ENCODE measurements at places on chromosomes 3 and 15.

DNA sequence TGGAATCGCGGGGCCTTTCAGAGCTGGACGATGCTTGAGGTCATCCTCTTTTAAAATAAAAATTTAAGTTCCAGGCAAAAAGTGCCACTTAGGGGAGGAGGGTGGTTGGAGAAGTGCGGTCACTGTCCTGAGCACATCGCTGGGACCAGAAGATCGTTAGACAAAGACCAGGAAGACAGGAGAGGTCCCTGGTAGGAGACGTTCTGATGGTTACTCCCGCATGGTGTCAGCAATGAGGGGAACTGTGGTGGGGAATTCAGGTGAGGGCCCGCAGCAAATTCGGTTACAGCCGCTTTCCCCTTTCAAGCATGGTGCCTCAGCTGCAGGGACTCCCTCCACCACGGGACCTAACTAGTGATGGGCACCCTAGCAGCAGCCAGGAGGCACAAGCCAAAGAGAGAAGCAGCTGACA is 1.0 kb upstream of the ISY1 start:
- DNase-seq, result no peak

- DNase-seq, result no peak
Measured at GRCh38 chr15:48442011-48442410, 110.8 kb downstream of the DUT start.

GRCh38 chr3:27641271-27641800 is 80.8 kb downstream of the EOMES start:
- no peak for DNase-seq

- DNase-seq, result no peak
Measured at GRCh38 chr15:58585693-58586443, 154.1 kb downstream of the LIPC start.

DNA sequence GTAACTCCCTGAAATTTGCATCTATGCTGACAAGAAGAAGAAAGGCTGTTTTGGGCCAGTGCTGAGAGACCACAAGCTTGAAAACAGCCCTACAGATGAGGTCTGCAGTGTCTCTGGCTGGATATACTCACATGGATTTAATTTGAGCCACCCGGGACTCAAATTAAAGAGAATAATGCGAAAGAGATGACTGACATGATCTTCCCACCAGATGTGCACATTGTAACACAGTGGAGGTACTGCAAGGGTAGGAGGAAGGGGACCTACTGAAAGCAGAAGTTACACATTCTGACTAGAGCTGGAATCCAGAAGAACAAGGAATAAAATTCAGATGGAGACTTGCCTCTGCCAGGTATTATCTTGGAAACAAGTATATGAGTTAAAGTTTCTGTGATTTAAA is 728.3 kb upstream of the SGO1 start:
- no peak for DNase-seq

DNA sequence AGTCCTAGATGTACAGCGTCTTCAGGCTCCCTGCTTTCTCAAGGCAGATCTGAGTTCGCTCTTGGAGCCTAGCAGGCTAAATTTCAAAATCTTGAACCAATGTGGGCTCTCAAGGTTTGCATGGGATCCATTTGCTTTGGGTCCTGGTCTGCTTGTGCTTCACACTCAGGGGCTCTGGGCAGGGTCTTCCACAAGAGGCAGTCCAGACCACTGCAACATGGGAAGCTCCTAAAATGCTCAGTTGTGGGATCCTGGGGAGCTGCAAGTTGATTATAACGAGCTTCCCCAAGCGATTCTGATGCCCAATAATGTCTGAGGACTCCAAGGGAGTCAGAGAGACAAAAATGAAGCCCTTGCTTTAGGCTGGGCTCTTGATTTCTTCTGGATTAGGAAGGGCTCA is 6.7 kb downstream of the NUTM1 start:
- DNase-seq, result no peak

GRCh38 chr3:176920766-176921160 is 276.5 kb downstream of the TBL1XR1 start:
- DNase-seq, result peak; percentile 86

DNA sequence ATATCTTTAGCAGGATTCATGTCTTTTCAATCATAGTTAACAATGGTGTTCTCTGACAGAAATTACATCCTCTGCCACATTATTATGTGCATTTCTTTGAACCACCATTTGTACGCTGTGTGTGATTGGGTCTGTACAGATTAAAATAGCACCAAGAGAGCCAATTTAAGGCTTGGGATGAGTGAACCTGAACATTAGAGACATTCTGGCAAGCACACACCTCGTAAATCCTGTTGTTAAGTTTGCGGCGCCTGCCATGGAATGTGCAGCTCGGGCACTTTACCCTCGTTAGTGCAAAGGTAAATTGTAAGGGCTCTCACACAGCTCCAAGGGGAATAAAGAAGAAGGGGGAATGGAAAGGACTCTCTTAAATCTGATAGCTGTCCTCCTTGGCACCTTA is 482.4 kb upstream of the DPPA4 start:
- DNase-seq, result no peak

GRCh38 chr3:184643442-184643841 is 68.4 kb downstream of the MAGEF1 start:
- no peak for DNase-seq

- DNase-seq, result no peak
Measured at GRCh38 chr3:197454014-197454413, 101.8 kb downstream of the BDH1 start.

DNA sequence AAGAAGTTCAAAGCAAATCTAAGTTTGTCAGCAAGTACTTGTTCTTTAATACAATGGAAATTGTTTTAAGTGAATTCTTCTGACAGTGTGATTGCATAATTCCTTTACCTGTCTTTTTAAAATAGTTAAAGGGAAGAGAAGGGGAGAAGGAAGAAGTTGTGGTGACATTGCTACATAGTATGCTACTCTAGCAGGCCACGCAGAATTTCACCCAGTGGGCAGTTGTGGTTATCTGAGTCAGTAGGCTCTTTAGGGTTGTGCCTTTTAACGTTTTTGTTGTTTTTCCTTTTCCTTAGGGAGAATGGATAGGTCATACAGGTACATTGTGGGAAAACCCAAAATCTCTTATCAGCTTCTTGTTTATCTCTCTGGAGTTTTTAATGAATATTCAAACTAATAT is 40.4 kb downstream of the KIF15 start:
- DNase-seq, result no peak

DNA sequence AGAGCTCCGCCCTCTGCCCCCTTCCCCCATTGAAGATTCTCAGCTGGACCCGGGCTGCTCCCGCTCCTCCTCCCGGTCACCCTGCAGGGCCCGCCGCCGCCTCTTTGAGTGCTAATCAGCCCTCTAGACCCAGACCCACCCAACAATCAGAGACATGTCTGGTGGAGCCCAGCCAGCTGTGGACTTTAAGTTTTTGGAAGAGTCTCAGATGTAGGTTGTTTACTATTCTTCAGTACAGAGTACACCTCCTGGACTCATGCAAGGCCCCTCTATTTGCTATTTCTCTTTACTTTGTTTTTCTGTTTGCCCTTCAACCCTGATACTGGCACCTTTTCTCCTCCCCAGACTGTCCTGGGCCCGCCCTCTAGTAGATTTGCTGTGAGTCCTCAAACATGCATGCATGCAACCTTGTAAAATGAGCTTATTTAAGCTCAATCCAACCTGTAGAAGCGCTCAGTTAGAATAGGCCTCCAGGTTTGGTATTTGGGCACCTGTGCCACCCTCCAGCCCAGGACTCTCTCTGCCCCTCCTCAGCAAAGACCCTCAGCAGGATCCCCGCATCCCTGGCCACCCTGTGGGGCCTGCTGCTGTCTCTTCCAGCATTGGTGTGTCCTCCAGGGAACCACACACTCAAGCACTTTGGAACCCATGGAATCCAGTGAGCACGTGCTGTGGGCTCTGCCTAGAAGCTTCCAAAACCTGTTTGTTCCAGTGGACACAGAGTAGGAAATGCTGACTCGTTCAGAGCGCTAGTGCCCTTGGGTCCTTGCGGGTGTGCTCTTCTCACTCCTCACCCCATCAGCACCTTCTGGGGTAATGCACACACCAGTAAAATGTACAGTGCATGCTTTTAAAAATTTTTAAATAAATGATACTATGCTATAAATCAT is 4.6 kb downstream of the PRR23E start:
- DNase-seq, result no peak

GRCh38 chr3:116037954-116038911 is 407.1 kb downstream of the LSAMP start:
- DNase-seq, result no peak

- DNase-seq, result no peak
Measured at GRCh38 chr15:31271711-31272557, 54.7 kb upstream of the KLF13 start.

DNA sequence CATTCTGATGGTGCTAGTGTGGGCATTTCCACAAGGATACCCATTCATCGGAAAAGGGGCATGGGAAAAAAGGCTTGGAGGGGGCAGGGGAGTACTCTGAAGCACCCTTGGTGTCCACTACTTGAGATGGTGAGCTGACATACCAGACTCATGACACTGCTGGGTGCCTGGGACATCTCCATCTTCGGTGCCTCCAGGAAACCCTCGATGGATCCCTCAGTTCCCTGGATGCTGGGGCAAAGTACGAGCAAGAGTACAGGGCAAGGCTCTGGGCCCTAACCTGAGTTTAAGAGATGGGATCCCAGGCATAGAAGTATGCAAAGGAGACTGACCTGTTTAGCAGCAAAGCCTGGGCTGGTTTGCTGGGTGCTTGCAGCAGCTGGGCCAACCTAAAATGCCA is 5.2 kb upstream of the IP6K1 start:
- no peak for DNase-seq

DNA sequence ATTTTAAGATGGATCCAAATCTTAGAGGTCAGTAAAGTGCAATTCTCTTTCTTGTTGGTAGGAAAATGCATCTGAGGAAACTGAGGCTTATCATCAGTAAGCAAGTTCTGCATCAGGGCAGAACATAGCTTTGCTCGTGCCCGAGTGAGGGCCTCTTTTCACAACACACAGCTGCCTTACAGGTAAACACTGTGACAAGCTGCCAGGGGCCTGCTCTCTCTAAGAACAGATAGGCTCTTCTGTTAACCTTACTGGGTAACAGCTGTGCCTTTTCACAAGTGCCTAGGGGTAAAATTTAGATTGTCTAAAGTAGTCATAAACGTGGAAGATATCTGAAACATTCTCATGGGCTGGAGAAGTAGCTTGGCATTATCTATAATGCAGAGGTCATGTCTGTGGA is 118.1 kb downstream of the C3orf38 start:
- no peak for DNase-seq

- no peak for DNase-seq
Measured at GRCh38 chr3:155995525-155996370, 124.6 kb upstream of the KCNAB1 start.

GRCh38 chr15:59680346-59680745 is 8.8 kb downstream of the BNIP2 start:
- DNase-seq, result no peak

- no peak for DNase-seq
Measured at GRCh38 chr15:85672332-85673084, 122.2 kb downstream of the KLHL25 start.

DNA sequence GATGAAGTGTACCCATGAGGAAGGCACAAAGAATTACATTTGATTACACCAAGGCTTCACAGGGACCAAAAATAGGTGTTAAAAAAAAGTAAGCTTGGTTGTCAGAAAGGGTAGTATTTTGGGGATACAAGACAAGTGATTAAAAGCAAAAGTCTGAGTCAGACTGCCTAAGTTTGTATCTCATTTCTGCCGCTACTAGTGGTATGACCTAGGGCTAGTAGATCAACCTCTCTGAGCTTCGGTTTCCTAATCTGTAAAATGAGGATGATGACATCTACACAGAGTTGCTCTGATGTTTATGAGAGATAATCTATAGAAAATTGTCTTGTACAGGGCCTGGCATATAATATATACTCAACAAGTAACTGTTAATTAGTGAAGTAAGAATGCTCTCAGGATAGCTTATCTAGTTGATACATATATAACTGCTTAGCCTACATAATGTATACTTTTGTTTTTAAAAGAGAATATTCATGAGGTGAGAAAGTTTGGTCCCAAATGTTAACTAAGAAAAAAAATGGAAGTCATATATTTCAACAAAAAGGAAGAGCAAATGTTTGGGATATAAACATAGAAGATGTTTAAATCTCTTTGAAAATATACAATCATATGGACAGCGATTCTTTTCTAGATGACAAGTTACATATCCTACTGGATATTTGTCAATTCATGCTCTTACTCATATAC is 163.0 kb upstream of the SLC2A2 start:
- DNase-seq, result no peak

GRCh38 chr3:66411474-66411873 is 89.3 kb downstream of the LRIG1 start:
- no peak for DNase-seq

GRCh38 chr3:177284383-177284881 is 87.2 kb upstream of the TBL1XR1 start:
- peak; percentile 59 for DNase-seq

DNA sequence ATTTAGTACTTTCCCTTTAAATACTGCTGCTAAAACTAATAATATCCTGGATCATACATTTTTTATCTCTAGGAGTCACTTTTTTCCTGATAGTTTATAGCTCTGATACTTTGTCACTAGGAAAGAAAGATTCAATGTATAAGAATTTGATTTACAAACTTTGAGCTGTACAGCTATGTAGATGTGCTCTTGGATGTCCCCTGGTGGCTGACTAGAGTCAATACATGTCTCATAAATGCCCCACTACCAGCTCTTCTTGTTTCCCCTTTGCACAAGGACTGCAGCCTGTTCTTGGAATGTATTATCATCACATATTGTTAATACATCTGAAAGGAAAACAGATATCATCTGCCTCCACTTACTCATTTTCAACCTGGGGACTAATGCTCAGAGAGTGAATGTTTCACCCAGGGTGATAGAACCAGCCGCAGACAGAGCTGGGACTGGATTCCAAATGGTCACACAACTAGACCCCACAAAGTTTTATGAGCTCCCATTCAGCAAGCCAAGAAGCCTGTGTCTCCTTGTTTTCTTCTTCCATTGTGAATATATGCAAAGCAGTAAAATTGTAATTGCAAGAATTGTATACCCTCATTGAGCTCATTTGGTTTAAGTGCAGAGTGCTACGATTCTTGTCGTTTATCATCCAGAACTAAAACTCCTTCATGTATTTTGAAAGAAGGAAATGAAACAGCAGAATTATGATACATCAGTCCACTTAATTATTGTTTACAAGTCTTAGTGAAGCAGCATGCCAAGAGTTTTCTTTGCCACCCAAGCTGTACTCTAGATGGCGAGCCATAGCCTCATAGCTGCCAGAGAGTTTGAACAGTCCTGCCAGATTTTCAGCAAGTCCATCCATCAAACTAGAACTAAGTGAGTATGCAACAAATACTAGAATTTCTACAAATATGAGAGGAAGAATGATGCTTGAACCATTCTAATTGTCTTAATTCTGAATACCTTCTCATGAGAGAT is 261.6 kb upstream of the LMCD1 start:
- no peak for DNase-seq

Data from NCI-H187 treated with DMSO at 0.1 percent for 48 hours (cell line).